ENCODE measurements at places on chromosomes 12 and 14.

DNA sequence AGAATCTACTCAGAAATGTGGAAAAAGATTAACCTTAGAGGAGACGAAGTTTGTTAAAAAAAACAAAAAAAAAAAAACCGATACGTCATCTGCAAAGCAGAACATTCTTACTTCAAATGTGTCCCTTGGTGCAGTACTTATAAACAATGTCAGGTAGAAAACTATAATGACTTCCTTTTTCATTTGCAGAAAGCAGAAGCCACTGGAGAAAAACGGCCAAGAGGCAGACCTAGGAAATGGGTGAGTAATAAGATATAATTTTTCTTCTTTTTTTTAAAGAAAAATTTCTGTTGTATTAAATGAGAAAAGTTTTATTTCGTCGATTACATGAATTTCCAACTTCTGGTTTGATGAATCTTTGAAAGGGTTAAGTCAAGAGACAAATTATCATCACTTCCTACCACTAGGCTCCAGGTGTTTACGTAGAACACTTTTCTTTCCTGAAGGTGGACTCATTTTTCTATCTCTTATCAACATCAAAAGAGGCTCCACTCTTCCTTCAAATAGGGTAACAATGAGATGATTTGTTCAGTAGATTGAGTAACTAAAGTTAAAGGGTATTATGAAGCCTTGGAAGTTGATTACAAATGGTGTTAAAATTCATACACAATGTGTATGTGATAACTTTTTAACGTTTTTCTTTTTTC is 14.2 kb downstream of the HMGA2 start:
- DNase-seq: no peak

GRCh38 chr14:54621686-54622085 is 54.8 kb downstream of the SAMD4A start:
- DNase-seq: no peak

DNA sequence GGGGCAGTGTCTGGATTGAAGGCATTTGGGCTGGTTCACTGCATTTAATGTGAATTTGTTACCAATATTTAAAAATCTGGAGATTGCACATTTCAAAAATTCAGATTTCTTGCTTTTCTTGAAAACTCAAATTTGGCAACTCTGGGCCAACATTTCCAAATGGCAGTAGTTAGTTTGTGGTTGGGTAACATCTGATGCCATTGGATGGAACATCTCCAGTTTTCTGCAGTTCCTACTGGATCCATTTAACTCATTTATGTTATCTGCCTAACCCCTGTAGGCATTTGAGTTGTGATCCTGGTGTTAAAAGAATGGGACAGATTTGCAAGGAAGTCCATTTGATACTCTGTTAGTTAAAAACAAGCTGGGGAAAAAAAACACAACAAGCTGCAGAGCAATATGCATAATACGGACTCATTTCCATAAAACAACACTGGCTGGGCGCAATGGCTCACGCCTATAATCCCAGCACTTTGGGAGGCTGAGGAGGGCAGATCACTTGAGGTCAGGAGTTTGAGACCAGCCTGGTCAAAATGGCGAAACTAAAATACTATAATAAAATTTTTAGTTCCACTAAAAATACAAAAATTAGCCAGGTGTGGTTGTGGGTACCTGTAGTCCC is 7.9 kb downstream of the EIF2B2 start:
- DNase-seq: no peak

GRCh38 chr14:60565211-60565610 is 56.3 kb downstream of the SIX6 start:
- DNase-seq: no peak

- DNase-seq: no peak
Observed at GRCh38 chr14:32068708-32069107, 8.4 kb upstream of the ARHGAP5 start.

- no peak for DNase-seq
Observed at GRCh38 chr12:113479216-113479589, 7.5 kb upstream of the LHX5 start.

- no peak for DNase-seq
Observed at GRCh38 chr14:101862177-101862576, 100.7 kb downstream of the PPP2R5C start.

DNA sequence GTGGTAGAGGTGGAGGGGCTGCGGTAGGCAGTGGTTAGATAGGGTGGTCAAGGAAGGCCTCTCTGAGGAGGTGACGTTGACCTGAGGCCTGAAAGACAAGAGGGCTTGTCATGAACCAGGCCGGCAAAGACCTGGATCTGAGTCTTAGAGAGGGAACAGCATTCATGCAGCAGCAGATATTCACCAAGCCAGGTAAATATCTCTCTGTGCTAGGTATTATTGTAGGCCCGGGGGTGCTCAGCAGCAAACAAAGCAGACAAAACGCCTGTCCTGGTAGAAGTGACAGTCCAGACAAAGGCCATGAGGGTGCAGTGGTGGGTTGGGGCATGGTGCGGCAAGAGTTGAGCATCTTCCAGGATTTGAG is 117.6 kb downstream of the PTPN11 start:
- no peak for DNase-seq

GRCh38 chr14:95235351-95235750 is 78.0 kb upstream of the DICER1 start:
- no peak for DNase-seq

DNA sequence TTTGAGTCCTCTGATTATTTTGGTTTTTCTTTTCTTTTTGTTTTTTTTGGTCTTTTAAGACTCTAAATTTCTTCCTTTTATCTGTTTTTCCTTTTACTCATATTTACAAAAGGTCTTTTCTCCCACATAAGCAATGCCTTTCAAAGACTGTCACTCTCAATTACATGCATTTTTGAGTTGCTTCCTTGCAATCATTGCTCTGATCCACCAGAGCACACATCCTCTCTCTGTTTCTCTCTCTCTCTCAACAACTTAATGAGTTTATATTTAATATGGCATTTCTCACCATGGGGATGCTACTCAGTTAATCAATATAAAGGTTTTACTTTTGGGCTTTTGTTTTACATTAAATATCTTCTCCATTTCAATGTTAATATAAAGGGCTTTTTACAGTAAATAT is 62.7 kb upstream of the OR10AD1 start:
- DNase-seq: no peak

DNA sequence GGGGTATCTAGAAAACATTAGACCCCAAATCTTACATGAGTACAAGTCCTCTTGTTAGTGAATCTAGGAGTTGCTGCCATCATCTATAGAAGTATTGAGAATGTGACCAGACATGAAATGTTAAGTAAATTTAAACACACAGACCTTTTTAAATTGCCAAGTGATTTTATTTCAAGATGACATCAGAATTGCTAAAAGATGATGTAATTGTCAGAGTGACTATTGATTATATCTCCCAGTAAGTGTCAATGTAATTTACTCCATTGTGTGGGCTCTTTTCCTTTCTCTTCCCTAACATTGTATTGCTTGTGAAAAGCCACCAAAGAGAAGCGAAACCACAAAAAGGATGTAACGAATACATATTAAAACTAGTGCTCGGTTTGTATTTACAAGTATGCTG is 16.8 kb downstream of the ADAM21 start:
- DNase-seq: no peak

DNA sequence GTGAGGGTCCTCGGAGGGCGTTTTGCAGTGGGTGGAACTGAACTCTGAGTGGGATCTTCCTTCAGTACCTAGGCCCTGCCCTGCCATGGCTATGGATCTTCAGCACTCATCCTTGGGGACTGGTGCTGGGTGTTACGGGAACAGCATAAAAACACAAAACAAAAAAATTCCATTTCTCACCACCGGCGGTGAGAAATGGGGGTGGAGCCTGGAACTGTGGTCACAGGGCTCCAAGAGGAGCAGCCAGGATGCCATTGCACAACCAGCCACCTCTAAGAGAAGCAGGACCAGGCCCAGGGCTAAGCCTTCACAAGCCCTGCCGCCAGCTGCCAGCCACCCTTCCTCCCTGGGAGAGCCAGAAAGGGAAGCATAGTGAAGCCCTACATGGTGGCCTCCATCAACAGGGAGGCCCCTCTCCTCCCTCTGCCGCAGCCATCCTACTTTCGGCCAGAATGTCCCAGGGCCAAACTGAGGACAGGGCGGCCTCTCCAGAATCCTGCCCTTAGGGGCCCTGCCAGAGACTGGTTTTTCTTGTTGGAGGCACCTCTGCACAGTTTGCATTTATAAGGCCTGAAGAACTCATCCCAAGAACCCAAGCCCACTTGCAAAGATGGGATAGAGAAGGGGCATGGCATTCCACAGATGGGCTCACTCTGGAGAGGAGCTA is 76.5 kb downstream of the VCPKMT start:
- DNase-seq: no peak

DNA sequence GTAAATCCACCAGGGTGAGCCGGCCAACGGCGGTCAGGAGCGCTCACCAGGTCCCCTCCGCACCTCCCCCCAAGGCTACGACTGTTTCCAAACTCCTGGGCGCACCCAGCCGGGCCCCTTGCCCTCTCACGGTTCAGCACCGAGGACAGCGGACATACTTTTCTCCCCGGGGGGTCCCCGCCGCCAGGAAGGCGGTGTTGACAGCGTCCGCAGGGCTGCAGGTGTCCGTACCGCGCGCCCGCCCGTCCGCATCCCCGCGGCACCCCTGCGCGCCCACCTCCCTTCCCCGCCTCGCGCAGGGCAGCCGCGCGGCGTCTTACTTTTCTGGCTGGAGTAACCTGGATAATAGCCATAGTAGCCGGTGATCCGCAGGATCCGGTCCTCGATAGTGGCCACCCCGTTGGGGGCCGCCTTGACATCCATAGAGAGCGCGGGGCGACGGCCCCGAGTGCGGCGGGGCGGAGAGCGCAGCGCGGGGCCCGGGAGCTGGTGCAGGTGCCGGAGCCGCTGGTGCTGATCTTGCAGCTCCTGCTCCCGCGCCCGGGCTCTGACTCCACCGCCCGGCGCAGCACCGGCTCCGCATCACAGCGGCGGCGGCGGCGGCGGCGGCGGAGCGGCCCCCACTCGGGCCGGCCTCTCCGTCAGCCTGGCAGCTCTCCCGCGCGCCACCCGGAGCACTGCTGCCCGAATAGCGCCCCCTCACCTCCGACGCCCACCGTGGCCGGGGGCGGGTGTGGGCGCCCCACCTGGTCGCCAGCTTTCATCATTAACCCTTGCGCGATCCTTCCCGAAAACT is at the start of gene SLC35F4:
Gene SLC35F4 (minus strand): TSS at position 690 of the 796 bp plus-strand sequence.
- DNase-seq: no peak

DNA sequence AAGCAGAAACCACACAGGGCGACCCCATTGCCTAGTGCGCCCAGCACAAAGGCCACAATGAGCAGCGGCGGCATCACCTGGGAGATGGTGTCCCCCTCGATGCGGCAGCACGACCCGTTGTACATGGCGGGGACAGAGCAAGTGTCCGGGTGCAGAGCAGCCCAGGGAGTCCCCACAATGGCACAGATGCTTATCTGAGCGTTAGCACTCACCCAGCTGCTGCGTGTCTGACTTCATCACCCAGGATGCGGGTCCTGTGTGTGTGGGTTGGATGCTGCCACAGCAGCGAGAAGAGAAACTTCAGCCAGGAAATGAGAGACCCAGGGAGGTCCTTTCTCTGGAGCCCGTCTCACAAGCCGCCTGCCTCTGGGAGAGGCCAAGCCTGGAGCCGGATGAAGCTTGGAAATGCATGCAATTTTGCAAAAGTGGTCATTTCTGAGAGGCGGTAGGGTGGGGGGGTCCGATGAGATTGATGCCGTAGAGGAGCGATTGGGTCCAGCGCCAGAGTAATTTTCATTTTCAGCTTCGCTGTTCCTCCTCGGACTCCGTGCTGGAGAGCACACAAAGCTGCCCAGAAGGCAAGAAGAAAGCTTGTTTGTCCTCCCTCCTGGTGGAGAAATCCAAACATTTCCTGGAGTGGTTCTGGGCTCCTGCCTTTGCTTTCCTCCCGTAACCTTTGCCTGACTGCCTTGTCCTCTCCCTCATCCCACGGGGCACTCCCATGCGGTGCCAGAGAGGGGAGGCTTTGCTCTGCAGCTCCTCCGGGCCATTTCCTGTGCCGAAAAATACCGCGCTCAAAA is at the start of gene HCAR1:
Gene HCAR1 (minus strand): TSS at position 630 of the 800 bp plus-strand sequence. CDS start 505 bp downstream, at position 125.
- DNase-seq: peak; percentile 79

DNA sequence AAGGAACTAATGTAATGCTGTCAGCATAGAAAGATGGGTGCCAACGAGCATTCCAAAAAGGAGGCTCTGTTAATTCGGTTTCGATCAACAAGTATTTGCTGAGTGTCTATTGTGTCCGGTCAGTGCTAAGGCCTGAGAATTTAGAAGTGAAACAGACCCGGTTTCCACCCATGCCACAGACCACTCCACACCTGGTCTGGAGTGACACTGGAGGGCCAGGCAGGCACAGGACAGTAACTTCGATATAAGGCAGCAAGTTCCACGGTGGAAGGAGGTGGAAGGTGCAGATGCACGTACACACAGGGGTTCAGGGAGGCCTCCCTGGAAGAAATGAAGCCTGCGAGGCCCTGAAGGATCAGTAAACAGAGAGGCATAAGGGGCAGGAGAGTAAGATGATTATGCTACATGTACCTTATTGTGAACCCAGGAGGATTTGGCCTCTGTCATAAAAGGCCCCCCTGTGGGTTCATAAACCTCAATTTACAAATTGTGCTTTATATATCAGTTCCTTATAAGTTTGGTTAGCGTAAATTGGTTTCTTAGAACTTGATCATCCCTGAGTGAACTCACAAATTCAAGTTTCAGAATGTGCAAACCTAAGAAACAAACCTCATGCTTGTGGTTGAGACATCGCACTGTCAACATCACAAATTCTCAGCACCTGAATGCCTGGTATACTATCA is 25.9 kb downstream of the SSH1 start:
- DNase-seq: no peak

DNA sequence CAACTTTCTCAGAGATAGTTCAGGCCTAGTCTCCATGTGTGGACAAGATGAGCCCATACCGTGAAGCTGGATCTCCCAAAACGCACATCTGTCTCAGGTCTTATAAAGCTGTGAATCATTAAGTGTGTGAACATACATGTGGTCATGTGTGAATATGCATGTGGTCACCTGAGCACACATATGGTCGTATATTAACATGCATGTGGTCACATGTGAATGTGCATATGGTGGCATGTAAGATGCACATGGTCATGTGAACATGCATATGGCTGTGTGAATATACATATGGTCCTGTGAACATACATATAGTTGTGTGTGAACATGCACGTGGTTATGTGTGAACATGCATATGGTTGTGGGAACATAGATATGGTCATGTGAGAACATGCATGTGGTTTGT is 172.5 kb upstream of the PZP start:
- DNase-seq: no peak

GRCh38 chr12:6831450-6831995 is 3.3 kb downstream of the P3H3 start:
- DNase-seq: no peak

GRCh38 chr12:2029851-2030250 is 22.9 kb upstream of the CACNA1C start:
- DNase-seq: no peak

- DNase-seq: no peak
Observed at GRCh38 chr14:76918782-76919394, 92.7 kb downstream of the LRRC74A start.

- DNase-seq: no peak
Observed at GRCh38 chr14:64763801-64764621, 59.8 kb downstream of the PLEKHG3 start.
